ENCODE measurements at places on chromosomes 7 and 10.
A peak's percentile ranks its signal among the peaks of the same experiment; 100 is the strongest.

DNA sequence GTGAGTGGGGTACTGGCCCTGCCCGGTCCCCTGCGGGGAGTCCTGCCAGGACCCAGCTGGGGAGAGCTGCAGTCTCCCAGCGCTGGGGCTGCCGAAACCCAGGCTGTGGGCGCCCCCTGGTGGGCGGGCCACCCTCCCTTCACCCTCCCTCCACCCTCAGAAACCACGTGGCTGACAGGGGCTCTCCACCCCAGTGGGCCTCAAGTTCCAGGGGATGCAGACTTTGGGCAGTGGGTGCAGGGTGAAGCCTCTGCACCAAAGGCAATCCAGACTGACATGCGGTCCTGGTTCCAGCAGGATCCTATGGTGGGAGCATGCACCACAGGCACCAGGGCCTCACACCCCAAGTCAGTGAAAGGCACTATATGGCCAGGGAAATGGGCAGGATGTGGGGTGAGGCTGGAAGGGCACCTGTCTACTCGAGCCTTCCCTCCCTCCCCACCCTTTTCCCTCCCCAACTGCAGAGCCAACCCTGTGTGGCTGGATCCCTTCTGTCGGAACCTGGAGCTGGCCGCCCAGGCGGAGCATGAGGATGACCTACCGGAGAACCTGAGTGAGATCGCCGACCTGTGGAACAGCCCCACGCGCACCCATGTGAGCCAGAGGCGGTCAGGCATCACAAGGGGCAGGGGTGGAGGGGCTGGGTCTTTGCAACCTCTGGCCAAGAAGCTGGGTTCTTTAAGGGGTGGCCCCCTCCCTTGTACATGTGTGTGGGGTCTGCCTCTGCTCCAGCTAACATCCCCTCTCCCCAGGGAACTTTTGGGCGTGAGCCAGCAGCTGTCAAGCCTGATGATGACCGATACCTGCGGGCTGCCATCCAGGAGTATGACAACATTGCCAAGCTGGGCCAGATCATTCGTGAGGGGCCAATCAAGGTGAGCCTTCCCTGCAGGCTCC, 38.8 kb downstream of the PSAP start:
- DNase-seq = no peak

DNA sequence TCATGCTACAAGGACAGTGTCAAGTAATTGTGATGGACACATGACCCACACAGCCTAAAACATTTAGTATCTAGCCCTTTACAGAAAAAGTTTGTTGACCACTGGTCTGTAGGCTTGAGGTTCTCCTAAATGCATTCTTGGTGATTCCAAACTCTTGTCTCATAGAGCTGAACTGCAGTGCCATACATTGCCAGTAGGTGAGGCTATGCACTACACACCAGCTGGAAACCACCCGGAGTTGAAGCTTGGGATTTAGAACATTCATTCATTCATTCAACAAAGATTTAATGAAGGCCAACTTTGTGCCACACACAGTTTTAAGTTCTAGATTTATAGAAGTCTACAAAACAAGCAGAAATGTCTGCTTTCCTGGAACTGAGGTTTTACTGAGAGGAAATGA, 77.3 kb upstream of the TCF7L2 start:
- DNase-seq = no peak

DNA sequence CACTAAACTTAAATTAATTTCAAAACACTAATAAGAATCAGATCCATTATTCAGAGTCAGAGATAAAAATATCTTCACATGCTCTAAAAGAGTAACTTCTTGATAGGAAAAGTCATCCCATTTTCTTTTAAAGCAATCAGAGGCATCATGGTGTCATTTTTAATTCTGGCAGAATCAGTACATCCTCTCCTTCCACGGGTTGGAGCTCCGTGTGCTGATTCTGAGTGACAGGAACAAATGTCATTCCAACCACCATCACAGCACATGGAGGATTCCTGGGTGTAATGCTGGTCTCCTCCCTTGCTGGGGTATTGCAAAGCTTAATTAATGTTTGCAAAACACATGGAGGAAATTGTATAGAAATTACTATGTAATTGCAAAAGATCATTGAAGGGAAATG, 114.5 kb upstream of the IMMP2L start:
- DNase-seq = no peak

DNA sequence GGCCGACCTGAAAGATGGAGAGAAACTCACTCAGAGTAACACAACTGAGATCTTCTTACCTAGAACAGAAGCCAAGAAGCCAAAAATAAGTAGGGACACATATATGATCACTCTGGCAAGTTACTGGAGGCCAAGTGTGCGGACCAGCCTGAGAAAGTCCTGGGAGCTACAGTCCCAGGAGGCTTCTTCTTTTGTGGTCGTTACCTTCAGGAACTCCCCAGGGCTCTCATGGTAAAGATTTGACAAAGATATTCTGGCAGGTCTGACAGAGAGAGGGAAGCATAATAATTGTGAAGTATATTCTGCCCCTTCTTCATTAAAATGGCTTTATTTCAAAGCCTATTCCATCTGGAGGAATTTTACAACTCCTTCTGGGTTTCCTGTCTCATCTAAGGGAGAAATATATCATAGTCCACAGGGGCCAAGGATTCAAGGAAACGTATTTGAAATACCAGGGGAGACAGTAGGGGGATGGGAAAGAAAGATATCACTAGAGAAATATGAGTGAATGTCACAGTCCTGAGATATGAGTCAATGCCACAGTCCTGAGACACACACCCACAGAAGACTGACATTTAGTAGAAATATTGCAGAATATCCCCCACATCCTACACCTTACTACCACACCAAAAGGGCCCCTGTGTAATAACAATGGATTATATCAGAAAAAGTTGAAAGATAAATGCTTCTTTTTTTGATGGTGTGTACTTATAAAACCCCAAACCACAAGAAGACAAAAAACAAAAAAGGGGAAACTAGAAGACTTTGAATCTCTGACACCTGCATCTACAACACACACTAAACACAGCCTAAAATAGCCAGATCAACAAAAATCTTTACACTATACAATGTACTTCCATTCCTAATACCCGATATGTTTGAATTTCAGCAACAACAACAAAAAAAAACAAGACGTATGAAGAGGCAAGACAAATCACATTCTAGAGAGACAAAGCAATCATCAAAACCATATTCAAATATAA, 594.2 kb upstream of the NRG3 start:
- no peak for DNase-seq

GRCh38 chr10:3142146-3142875, 30.3 kb downstream of the PITRM1 start:
- no peak for DNase-seq

DNA sequence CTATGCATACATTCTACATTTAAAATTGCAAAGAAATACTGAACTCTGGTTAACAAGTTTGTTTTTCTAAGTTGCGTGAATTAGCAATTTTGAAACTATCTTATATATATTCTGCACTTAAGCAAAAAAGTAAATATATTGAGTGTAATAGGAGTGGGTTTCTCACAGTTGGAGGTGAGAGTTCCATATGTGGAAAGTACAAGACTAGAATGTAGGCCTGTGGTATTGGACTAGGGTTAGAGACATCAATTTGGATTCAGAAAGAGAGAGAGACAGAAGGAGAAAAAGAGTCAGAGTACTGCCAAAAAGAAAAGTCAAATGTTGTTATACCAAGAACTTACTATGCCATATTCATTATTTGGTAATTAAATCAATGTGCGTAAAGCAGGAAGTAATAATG, 47.3 kb upstream of the ITGB8 start:
- DNase-seq = no peak

GRCh38 chr7:123972831-123973230, 47.8 kb downstream of the SPAM1 start:
- no peak for DNase-seq

- peak; percentile 59 for DNase-seq
These were observed 384.5 kb downstream of the KCNMA1 start for GRCh38 chr10:77253147-77253545.

DNA sequence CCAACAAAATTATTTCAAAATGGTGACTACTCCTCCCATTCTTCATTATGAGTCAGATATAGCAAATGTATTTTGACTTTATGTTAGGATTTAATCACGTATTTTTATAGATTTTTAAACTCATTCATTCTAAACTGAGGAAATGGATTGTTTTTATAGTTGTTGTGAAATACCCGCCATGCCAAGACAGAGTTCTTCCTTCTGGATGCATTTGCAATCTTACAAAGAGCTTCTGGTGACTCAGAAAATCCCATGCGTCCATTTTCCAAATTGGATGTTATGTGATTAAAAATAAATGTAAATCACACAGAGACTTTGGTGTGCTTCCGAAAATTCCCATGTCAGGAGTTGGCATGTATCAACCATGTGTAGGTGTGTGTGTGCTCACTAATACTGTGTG, 179.3 kb downstream of the TRIL start:
- DNase-seq = no peak

GRCh38 chr7:106094780-106095179, 17.3 kb downstream of the SYPL1 start:
- DNase-seq = no peak

DNA sequence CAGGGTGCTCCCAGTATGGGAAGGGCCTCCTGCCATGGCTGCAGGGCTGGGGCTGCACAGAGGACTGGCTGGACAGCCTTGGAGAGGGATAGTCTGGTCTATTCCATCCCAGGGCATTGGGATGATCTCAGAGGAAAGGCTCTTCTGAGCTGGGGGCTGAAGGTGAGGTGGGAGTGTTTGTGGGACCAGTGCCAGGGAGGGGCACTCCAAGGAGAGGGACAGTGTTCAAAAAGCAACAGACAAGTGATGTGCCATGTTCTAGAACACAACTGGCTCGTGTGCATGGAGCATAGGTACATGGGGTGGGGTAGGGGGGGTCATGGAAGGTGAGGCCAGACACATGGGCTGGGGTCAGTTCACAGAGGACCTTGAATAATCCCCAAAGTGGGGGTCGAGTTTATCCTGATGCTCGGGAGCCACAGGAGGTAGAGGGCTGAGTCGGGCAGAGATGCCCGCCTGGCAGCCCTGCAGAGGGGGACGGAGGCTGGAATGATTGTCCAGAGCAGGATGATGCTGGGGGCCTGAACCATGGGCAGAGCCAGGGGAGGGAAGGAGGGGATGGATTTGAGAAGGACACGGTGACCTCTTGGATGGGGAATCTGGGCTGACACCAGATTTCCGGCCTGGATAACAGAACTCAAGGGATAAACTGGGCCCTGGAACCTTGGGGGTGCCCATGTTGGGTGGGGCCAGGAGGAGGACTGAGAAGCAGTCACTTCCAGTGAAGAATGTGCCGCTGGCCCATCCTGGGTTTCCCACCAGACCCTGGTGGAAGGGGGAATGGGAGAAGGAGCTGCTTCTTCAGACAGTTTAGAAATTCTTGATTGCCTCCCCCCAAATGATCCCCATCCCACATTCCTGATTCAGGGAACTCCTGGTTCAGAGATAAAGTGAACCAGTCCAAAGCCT, 50.4 kb downstream of the NEURL1 start:
- DNase-seq = no peak

- DNase-seq = peak; percentile 90
These were observed 108.4 kb upstream of the ZMIZ1 start for GRCh38 chr10:78960316-78960800.

- DNase-seq = no peak
These were observed 930 bp downstream of the KNDC1 start for GRCh38 chr10:133160826-133161471.

- no peak for DNase-seq
These were observed 27.5 kb upstream of the SMC3 start for GRCh38 chr10:110540031-110540430.

DNA sequence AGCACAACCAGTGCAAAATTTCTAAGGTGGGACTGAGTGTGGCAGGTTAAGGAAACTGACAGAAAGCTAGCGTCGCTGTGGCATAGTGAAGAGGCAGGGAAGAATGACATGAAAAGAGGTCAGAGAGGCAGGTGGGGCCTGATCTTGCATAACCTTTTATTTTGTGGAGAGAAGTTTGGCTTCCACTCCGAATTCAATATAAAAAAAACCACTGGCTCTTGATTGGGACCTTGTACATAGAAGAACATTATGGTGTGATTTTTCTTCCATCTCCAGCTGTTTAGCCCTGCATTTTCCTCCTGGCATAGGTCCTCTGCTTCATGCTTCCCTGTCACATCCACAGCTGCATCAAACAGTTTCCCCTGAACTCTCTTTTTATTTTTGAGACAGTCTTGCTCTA, 170.5 kb upstream of the MEOX2 start:
- DNase-seq = no peak

GRCh38 chr7:89123871-89124270, 328.3 kb upstream of the TEX47 start:
- no peak for DNase-seq

DNA sequence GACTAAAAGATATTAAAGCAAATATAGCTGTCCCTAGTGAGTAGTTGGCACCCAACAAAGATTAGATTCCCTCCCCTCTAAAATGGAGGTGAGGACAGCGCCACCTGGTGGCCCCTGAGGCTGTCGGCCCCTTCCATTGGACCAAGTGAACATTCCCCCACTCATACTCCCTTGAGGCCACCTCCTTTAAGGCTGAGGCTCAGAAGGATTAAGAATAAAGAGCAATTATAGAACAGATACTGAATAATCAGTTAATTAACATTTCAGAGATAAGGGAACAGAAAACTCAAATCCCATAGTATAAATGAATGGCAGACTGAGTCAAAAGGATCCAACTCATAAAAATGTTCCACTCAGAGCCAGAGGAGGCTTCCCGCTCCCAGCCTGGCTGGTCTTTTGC, 130.4 kb upstream of the GHITM start:
- DNase-seq = no peak

DNA sequence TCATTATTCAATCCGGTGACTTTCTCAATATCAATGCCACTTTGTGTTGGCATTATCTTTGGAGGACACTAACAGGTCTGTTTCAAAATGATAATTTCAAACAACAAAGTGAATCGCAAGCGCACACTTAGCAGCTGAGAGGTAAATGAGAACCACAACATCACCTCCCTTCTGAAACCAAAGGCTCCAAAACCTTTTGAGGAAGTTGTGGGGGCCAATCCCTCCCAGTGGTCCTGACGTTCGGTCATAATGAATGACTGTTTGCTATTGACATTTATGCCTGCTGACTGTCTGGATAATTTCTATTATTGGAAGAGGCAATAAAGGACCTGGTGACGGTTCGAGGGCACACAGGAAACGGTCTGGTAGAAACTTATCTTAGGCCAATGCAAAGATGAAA, 1.8 kb downstream of the ADARB2 start:
- no peak for DNase-seq

- no peak for DNase-seq
These were observed 371.8 kb upstream of the KCND2 start for GRCh38 chr7:119900996-119901672.

GRCh38 chr7:93773446-93773845, 117.1 kb downstream of the TFPI2 start:
- no peak for DNase-seq

GRCh38 chr10:97428572-97428981, 2.6 kb downstream of the PGAM1 start:
- DNase-seq = no peak

DNA sequence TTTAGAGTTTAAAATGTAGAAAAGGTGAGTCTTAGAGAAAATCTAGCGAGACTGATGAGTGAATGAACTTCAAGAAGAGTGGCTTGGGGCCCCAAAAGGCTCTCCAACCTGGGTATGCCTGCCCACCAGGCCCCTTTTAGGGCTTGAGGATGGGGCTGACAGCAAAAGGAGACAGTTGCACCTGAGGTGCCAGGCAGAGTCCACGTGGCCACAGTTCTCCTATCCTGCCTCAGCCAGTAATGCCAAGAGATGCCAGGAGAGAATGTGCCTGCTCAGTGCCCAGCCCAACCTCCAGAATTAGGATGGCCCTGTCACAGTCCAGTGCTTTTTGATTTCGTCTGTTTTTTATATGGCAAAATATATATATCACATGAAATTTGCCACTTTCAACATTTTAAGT, 156.5 kb downstream of the SLIT1 start:
- no peak for DNase-seq

Data from brain (organoid and tissue), 16 donors.